ENCODE measurements at places on chromosomes 5 and 9.

- no peak for DNase-seq
Observed at GRCh38 chr9:95496687-95497086, 20.1 kb downstream of the PTCH1 start.

- DNase-seq: no peak
Observed at GRCh38 chr5:140299056-140299455, 3.8 kb downstream of the PFDN1 start.

GRCh38 chr5:133499895-133500294, 112.4 kb downstream of the FSTL4 start:
- no peak for DNase-seq

DNA sequence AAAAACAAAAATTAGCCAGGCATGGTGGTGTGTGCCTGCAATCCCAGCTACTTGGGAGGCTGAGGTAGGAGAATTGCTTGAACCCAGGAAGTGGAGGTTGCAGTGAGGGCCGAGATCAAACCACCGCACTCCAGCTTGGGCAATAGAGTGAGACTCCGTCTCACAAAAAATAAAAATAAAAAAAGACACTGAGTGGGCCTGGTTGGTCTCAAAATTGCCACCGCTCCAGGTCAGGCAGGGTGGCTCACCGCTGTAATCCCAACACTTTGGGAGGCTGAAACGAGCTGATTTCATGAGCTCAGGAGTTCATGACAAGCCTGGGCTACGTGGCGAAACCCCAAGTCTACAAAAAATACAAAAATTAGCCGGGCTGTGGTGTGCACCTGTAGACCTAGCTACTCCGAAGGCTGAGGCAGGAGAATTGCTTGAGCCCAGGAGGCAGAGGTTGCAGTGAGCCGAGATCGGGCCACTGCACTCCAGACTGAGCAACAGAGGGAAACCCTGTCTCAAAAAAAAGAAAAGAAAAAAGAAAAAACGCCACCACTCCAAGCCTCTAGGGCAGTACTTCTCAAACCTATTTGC, 1.8 kb downstream of the STK10 start:
- DNase-seq: no peak

DNA sequence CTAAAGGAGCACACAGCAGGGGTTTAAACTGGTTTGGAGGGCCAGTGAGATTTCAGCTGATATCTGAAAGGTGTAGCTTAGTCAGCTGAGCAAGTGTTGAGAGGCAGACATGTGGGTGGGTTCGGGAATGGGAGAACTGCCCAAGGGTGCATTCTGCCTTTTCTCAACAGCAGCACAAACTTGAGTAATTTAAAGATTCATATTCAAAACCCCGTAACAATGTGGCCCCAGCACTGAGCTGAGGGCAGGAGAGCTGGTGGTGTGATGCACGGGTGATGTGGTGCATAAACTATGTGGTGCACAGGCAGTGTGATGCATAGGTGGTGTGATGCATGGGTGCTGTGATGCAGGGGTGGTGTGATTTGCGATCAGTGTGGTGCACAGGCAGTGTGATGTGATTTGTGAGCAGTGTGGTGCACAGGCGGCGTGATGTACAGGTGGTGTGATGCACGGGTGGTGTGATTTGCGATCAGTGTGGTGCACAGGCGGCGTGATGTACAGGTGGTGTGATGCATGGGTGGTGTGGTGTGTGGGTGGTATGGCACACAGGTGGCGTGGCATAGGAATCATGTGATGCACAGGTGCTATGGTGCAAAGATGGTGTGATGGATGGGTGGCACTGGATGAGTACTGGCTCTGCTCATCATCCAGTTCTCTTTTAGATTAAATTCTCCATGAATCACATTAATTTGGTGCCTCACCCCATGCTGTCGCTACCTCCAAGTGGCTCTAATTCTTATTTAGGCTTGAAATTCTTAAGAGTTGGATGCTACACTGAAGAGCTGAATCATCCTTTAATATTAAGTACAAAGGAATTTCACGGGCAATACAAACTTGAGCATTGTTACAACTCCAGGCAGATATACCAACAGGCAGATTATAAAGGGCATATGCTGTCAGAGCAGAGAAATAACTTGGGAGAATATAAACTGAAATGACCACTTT, 53.6 kb downstream of the DAP start:
- no peak for DNase-seq

DNA sequence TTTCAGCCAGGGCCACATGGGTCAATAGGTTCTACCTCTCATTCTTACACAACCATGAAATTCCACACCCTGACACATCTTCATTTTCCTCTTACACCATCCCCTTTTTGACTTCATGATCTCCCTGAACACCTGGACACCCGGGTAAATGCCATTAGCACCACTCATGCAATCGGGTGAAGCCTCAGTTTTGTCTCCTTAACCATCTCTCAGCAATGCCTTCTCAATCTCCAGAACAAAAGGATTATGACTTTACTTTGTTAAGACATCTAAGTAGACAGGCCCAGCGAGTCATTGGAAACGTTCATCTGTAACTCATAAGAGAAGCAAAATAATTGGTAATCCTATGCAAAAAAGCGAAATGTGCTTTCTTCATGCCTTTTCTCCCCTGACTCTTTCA, 49.9 kb downstream of the ADAMTS12 start:
- DNase-seq: no peak

- DNase-seq: no peak
Observed at GRCh38 chr5:36414869-36415282, 113.2 kb upstream of the RANBP3L start.
